ENCODE measurements at places on chromosomes 1 and 21.

DNA sequence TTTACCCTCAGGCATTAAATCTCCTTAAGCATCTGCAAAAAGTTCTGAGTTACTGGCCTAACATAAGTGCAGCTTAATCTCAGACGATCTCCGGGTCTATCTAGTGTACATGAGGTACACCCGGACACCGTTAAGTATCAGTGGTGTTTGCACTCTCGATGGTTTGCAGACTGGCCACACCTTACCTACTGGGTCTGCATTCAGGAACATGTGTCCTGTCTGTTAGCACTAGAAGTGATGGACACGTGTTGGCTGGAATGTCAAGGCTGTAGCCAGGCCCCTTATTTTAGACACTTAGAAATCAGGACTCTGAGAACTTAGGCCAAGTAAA, 783 bp upstream of the AGL start:
- DNase-seq = no peak

- no peak for DNase-seq
Measured at GRCh38 chr1:30879126-30879786, 29.3 kb downstream of the SDC3 start.

DNA sequence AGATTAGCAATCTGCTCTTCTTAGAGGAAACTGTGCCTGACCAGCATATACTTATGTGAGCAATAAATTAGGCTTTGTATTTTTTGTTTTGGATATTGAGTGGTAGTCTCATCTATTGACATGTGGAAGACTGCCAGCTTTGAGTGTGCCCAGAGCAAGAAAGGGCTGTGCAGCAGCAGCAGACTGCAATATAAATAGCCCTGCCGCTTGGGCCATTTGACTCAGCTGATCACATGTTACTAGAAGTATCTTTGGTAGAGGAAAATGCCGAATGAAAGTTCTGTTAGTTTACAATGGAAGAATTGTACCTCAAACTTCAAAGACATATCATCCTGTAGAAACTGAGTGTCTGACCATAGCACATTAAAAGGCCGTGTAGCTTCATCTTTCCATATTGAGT, 9.1 kb upstream of the PSMB2 start:
- DNase-seq = no peak

- DNase-seq = peak; percentile 48
Measured at GRCh38 chr1:101520302-101520701, 283.5 kb downstream of the S1PR1 start.

DNA sequence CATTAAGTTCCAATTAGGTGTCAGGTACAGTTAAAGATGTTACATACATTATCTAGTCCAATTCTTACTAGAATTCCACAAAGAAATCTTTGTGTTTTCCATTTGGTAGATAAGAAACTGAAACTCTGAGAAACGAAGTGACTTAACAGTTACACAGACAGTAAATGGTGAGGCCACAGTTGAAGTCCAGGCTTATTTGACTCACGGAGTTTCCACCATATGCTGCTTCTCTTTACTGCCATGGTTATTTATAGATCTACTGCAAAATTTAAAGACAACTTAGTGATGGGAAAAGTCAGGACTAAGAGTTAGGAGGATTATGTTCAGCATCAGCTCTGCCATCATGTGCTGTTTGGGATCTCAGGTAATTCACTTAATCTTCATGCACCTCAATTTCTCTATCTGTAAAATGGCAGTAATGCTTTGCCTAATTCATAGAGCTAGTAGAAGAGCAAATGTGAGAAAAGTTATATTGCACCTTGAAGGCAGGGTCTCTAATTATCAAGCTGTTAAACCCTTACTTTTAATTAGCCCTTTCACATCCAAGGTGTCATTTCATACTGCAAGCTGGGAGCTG, 26.2 kb upstream of the SAMSN1 start:
- DNase-seq = no peak

GRCh38 chr1:35544976-35545375, 12.2 kb downstream of the KIAA0319L start:
- DNase-seq = peak; percentile 56

GRCh38 chr1:93304716-93305138, 41.0 kb upstream of the DR1 start:
- peak; percentile 78 for DNase-seq

DNA sequence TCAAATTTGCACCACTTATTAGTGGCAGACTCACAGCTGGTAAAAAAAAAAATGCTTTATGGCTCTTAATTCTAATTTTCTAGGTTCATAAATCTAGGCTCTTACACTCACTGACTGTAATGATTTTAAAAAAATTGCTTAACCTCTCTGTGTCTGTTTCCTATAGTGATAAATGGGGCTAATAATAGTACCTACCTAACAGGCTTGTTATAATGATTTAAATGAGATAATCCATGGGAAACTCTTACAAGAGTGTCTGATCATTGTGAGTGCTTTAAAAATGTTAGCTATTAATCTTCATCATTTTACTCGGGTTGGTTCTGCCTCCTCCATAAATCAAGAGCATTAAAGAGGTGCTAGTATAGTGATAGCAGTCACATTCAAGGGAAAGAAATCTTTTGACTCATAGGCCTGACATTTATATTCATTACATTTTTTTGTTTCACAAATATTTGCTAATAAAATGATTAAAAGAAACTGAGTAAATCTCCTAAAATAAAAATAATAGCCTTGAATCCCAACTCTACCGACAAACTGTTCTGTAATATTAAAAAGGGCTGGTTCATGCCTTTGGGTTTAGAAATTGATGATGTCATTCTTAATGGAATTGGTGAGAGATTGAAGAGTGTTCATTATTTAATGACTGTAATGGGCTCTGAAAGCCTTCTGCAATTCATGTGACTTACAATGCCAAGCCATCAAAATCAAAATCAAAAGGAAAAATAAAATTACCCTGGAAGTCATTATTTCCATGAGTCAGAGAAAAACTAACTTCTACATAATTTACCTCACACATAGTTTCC, 93.9 kb upstream of the PALMD start:
- no peak for DNase-seq

- peak; percentile 94 for DNase-seq
Measured at GRCh38 chr1:12539705-12540579, 78.1 kb downstream of the DHRS3 start.

- no peak for DNase-seq
Measured at GRCh38 chr1:200319148-200319547, 90.7 kb downstream of the ZNF281 start.

DNA sequence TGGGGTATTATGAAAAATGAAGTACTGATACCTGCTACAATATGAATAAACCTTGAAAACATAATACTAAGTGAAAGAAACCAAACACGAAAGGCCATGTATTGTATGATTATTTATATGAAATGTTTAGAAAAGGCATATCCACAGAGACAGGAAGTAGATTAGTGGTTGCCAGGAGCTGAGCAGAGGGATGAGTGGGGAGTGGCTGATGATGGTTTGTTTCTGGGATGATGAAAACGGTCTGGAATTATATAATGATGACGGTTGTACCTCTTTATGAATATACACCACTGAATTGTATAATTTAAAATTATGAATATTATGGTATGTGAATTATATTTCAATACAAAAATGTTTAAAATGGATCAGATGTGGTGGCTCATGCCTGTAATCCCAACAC, 63.8 kb upstream of the MPC2 start:
- no peak for DNase-seq

GRCh38 chr1:41862384-41863221, 56.1 kb downstream of the HIVEP3 start:
- DNase-seq = peak; percentile 78

DNA sequence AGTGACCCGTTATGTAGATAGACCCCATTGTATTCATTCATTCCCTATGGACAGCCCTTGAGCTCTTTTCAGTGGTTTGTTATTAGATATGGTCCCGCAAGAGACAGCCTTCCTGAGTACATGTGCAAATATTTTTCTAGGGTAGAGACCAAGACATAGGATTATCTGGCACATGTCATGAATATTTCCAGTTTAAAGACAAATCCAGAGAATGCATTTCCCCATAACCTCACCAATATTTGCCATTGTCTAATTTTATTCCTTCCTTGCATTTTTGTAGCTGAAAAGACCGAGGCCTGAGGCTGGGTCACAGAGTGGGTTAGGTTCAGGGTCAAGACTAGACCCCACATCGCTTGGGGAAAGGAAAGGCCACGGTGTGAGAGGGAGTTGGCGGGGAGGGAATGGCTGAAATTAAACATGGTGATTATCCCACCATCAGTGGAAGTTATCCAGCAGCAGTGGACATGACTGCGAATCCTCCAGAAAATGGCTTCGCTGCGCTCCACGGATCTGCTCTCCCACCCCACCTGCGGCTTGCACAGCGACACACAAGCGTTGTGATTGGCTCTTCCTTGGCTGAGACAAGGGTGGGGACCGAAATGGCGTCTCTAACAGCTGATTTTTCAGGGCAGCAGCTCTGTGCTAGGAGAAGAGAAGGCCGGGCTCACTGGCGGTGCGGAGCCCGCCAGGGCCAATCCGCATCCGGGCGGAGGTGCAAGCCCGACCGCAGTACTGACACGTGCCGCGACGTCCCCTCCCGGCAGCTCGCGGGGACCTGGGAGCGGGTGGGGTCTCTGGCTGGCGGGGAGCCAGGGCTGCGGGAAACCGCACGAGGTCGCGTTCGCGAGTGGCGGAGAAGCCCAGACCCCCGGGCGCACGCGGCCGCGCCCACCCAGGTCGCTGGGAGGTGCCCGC, 16.1 kb upstream of the STMN1 start:
- no peak for DNase-seq

DNA sequence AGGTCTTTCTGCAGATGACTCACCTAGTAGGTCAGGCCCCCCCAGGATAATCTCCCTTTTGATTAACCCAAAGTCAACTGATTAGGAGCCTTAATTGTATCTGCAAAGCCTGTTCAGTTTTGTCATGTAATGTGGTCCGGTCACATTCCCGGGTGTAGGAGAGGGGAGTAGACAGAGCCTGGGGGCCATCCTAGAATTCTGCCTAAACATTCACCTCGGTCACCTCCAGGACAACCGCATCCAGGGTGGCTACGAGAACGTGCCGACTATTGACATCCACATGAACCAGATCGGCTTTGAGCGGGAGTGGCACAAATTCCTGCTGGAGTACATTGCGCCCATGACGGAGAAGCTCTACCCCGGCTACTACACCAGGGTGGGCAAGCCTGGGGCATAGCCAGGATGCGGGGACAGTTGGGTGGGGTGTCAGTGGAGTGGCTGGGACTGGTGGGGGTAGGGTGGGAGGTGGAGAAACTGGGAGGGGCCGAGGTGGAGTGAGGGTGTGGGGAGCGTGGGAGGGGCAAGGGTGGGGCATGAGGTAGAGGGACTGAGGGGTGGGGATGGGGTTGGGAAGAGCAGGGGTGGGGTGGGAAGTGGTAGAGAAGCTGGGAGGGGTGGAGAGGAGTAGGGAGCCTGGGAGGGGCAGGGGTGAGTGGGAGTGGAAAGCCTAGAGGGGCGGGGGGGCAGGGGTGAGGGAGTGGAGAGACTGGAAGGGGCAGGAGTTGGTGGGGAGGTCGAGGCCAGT, 9.6 kb upstream of the MFN2 start:
- no peak for DNase-seq

- no peak for DNase-seq
Measured at GRCh38 chr1:177701654-177702353, 268.1 kb downstream of the SEC16B start.

DNA sequence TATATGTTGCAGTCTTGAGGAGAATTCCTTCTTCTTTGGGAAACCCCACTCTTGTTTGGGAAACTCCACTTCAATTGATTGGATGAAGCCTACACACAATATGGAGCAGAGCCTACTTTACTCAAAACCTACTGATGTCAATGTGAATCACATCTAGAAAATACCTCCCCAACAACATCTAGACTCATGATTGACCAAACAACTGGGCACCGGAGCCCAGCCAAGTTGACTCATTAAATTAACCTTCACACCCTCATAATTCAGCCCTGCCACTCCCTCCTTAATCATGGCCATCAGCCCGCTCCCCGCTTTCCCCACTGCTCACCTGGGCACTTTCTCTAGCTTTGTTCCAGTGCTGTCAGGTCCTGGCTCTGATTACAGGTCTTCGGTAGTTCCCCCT, 208.1 kb upstream of the MAP1LC3C start:
- DNase-seq = peak; percentile 64

- peak; percentile 17 for DNase-seq
Measured at GRCh38 chr1:37410815-37411214, 63.6 kb upstream of the ZC3H12A start.

- no peak for DNase-seq
Measured at GRCh38 chr1:218538341-218538740, 193.2 kb downstream of the TGFB2 start.

DNA sequence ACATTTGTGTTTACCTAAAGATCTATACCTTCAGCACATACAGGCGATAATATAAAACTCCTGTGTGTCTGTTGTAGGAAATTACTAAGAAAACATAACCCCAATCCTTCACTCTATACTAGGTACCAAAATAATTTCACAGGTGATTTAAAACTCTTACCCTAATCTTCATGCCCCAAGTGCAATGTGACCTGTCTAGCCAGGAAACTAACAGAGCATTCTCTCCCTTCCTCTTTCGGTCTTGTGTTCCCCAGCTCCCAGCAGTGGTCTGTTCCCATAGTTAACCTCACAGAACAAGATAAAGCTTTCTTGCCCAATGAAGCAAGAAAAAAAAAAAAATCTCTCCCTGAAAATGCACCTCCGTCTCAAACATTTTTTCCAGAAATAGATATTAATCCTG, 493.5 kb downstream of the DPYD start:
- DNase-seq = no peak

GRCh38 chr21:18155508-18156193, 89.0 kb upstream of the CHODL start:
- no peak for DNase-seq

GRCh38 chr1:58762806-58763205, 21.0 kb downstream of the JUN start:
- DNase-seq = peak; percentile 75

GRCh38 chr1:242065813-242066212, 66.9 kb upstream of the MAP1LC3C start:
- no peak for DNase-seq

DNA sequence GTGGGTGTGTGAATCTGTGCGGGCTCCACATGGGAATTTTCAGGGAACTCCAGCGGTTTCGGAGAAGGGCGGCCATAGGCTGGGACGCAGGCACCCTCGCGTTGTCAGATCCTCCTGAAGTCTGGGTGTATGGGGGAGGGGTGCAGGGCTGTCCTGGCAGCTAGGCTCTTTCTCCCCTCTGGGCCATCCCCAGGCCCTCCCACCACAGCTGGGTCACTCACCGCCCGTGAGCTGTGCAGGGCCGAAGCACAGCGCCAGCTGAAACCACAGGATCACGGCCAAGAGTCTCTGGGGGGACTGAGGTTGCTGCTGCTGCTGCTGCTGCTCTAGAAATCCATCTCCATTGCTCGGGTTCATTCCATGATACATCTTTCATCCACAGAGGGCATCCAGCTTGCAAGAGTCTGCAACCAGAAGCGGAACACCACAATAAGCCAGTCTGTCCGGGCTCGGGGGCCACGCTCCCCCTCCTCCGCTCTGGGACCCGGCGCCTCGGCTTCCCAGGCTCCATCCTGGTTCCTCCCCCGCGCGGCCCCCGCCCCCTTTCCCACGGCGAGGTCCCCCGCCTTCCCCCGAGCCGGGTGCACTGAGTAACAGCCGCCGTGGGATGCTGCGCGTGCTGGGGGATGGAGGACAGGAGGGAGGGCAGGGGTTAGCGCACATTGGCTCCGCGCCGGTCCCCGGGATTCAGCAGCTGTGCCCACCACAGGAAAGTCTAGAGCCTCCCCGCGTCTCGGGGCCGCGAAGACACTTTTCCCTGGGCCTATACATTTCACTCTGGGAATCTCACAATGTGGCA, 720 bp downstream of the SUSD4 start:
- DNase-seq = peak; percentile 40

Measured in fibroblast of mammary gland (primary cell).